ENCODE measurements at places on chromosomes 6 and 20.

DNA sequence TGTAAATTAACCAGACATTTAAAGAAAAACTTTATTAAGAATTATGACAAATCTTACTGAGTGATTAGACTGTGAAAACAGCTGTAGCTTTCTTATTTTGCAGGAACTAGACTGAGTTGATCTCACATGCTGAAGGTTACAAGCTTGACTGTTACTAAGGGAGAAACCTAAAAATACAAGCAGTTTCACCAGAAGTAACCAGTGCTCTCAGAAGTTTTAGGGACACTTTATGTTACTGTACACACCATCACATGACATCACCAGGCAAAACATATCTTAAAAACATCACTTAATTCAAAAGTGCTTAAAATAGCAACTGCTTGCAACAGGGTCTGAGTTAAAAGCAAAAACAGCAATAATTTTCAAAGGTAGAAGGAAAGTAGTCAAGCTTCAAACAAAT is 5.4 kb downstream of the FBXO30 start:
- DNase-seq, result no peak

DNA sequence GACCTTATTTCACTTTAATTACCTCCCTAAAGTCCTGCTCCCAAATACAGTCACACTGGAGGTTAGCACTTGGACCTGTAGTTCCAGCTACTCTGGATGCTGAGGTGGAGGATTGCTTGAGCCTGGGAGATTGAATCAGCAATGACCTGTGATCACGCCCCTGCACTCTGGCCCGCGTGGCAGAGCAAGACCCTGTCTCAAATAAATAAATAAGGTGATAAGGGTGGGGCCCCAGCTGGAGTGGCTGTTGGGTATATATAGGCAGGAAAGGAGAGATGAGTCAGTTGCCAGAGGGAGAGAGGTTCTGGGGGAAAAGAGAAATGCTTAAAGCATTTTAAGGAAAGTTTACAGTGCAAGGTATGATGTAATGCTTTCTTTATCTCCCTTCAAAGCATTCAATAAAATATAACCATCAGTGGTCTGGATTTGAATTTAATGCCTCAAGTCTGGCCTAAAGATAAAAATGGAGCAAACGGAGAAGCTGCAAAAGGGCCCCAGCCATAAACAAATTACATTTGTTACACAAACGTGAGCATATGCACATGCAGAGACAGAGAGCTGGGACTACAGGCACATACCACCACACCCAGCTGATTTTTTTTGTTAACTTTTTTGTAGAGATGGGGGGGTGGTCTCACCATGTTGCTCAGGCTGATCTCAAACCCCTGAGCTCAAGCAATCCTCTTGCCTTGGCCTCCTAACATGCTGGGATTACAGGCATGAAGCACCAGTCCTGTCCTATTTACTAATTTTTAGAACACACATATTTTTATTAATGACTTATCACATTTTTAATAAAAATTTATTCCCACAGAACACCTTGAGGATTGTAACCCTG is 6.1 kb upstream of the PM20D2 start:
- DNase-seq, result no peak

- no peak for DNase-seq
Measured at GRCh38 chr6:123329337-123329736, 307.4 kb downstream of the TRDN start.

- no peak for DNase-seq
Measured at GRCh38 chr6:101534386-101534785, 140.9 kb downstream of the GRIK2 start.

DNA sequence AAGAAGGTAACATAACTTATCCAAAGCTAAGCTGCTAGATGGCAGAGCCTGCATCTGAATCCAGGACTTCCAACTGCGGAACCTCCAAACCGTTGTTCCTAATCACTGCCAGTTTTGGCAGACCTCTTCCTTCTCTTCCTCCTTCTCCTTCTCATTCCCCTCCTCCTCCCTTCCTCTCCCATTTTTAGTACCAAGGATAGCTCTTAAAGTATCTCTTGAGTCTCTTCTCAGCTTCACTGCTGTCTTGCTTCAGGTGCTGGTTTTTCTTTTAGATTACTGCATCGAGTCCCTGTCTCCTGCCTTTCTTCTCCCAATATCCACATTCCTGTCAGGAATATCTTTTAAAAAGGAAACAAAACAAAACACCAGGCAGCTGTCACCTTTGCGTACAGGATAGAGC is 77.1 kb downstream of the CDYL start:
- DNase-seq, result no peak

- DNase-seq, result no peak
Measured at GRCh38 chr20:43870484-43870883, 44.2 kb upstream of the TOX2 start.

All from stimulated activated CD4-positive, alpha-beta T cell treated with anti-CD3 and anti-CD28 coated beads, Interleukin-12 subunit alpha, Interleukin-12 subunit beta, amount 100 ng/mL, for 24 hours (primary cell).